ENCODE measurements at places on chromosomes 3 and 15.
A peak's percentile ranks its signal among the peaks of the same experiment; 100 is the strongest.

- DNase-seq = no peak
Observed at GRCh38 chr3:119998166-119998565, 96.1 kb downstream of the GSK3B start.

DNA sequence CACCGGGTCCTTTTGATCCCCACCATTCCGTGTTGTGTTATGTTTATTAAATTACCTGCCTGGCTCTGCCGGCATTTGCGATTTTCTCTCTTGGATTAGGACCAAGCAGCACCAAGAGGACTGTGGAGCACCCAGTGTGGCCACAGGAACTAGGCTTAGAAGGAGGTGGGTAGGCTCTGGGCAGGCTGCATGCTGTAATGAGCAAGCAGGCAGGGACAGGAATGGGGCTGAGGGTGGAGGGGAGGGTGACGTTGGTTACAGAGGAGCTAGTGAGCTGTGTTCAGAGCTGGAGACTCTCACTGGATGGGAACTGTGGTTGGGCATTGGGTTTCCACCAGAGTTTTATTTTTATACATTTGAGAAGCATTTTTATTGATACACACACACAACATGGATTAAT is 7.9 kb upstream of the SCN5A start:
- no peak for DNase-seq

- no peak for DNase-seq
Observed at GRCh38 chr15:70605606-70606410, 157.6 kb downstream of the UACA start.

GRCh38 chr15:25739687-25740121 is 123.4 kb downstream of the ATP10A start:
- DNase-seq = peak; percentile 2

- DNase-seq = no peak
Observed at GRCh38 chr15:29787767-29788166, 34.5 kb downstream of the TJP1 start.

DNA sequence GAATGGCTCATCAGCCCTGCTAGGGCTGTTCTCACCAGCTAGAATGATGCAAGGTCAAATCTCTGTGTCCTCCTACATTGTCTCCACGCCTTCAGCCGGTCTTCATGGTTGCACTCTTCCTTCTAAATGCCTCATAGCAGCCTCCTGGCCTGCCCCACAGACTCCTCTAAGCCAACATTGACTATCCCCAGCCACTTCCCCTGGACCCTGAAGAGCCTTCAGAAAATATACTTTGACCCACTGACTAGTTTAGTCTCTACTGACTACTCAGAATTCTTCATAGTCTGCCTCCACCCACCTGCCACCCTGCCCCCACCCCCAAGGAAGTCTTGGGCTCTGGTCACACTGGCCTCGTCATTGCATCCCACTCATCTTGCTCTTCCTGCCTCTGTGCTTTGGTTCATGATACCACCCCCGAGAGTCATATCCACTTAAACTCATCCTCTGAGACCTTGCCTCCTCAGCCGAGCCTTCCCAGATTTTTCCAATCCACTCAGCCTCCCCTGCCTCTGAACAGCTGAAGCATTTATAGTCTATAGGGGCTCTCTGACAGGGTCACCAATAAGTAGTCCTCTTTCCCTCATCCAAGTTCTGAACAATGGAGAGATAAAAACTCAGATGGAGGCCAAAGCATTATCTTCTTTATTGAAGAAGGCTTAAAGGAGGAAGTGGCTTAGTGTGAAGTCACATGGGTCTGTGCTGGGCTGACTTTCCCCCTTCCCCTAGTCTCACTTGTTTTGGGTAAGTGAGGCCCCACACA is 9.5 kb upstream of the DOCK3 start:
- DNase-seq = no peak

- DNase-seq = no peak
Observed at GRCh38 chr3:32359766-32360492, 31.7 kb upstream of the CMTM7 start.

- DNase-seq = peak; percentile 4
Observed at GRCh38 chr3:178352326-178353005, 183.8 kb upstream of the KCNMB2 start.

- no peak for DNase-seq
Observed at GRCh38 chr3:175070946-175071345, 211.8 kb downstream of the NAALADL2 start.

GRCh38 chr15:101068961-101069653 is 149.9 kb downstream of the LRRK1 start:
- DNase-seq = no peak

DNA sequence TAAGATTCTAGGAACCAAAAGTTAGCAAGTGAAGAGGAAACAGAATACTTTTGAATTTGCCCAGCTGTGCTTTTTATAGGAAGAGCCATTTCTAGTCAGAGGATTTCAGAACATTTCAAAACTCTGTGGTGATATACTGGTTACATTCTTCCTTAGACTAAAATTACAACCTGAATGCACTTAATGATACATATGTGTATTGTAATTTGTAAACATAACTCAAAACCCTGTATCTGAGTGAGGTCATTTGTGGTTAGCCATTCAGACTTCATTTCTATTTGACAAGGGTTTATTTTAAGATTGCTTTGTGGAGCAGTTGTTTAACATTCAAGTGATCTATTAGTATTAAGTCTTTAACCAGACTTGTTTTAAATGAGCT is 59.4 kb upstream of the TRIM71 start:
- no peak for DNase-seq
